NCI-H524 (cell line): ENCODE measurements at places on chromosomes 3 and 15.

DNA sequence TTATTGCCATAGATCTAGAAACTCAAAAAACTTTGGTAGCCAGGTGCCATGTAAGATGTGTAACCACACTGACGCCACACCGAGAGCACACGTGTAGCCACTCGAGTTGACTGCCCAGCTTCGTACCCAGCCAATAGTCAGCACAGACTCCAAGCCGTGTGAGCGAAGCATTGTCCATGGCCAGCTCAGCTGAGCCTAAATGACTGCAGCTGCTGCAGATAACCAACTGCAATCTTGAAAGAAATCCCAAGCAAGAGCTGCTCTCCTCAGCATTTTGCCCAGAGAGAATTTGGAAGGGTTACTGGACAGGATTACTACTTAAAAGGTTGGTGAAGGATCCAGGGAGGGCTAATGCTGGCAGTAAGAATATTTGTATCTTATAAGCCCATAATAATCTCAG, 193.0 kb upstream of the THRB start:
- no peak for DNase-seq

- DNase-seq: peak; percentile 59
Observed at GRCh38 chr15:81155375-81156218, 21.5 kb downstream of the CFAP161 start.

DNA sequence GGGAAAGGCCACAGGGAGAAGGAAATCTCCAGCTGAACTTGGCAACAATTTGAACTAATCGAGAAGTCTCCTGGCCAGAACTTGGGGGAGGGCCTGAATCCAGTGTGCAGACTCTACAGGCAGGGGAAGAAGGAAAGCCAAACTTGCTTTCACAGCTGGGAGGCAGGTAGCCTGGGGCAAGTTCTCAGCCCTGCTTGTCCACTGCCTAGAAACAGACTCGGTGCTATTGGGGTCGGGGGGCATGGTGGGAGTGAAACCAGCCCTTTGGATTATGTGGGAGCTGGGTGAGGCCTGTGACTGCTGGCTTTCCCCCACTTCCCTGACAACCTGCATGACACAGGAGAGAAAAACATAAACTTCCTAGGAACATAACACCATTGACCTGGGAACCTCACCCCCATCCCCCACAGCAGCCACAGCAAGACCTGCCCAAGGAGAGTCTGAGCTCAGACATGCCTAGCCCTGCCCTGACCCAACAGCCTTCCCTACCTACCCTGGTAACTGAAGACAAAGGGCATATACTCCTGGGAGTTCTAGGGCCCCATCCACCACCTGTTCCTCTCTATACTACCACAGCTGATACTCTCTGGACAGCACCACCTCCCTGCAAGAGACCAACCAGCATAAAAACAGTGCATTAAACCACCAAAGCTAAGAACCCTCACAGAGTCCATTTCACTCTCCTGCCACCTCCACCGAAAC, 103.7 kb upstream of the MNS1 start:
- DNase-seq: peak; percentile 36

DNA sequence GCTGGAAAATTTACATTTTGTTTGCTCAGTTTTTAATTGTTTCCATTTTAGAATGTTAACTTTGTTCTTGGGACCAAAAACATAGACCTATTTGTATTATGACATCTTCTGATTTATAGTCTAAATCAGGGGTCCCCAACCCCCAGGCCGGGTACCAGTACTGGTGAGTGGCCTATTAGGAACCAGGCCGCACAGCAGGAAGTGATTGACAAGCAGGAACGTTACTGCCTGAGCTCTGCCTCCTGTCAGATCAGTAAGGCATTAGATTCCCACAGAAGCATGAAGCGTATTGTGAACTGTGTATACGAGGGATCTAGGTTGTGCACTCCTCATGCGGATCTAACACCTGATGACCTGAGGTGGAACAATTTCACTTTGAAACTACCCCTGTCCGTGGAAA, 51.9 kb downstream of the GHSR start:
- DNase-seq: no peak

- no peak for DNase-seq
Observed at GRCh38 chr3:81173514-81173913, 587.9 kb downstream of the GBE1 start.

- peak; percentile 4 for DNase-seq
Observed at GRCh38 chr3:167102071-167102470, 278.0 kb downstream of the ZBBX start.

DNA sequence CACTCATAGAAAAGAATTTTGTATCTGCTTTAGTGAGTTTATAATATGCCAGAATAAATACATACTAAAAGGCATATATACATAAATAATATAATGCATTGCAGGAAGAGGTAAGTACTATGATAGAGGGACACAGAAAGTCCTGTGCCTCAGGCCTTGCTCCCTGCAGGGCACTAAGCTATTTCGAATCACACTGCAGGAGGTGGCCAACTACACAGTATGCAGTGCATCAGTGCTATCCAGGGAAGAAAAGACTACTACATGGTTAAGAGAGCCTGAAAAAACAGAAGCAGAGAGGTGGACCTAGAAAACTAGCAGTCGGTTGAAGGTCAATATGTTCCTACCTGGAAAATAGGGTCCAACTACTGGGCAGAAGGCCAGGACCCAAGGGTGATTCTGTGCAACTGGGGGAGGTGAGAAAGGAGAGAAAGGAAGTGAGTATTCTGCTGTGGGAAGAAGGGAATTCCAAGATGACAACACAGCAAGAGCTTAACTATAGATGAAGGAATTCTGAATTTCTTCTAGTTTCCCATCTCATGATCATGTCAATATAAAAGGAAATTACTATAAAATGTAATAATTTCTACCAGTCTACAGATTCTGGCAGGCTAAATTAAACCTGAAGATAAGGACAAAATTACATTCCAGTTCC, 218.0 kb downstream of the ZBTB20 start:
- DNase-seq: no peak

DNA sequence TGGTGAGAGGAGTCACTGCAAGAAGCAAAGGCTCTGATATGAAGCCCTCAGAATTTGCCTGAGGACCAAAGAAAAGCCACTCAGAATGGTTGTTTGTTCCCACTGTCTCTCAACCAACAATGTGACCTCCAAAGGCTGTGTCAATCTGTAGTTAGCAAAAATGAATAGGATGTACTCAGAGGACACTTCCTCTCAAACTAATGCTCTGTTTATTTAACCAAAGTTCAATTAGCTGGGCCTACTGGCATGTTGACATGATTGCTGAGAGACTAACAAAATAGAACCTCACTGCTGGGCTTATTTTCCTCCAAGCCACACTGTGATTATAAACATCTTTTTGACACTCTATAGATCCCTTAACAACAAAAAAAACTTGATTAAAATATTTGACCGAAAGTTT, 522.5 kb downstream of the OCA2 start:
- no peak for DNase-seq

DNA sequence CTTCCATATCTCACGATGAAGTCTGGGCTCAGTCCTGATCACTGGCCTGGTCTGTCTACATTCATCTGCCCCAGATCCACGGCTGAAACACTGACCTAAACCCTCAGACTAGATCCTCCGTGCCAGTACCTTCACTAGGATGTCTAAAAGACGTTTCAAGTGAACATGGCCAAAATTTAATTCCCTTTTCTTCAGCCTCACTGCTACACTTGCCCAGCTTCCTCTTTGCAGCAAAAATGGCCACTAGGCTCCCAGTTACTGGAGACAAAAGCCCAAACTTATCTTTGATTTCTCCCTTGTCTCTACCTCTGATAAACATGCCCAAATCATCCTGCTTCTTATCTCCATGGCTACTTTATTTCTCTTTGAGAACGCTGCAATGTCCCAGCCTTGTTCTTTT, 1.7 kb downstream of the RASSF1 start:
- DNase-seq: no peak

DNA sequence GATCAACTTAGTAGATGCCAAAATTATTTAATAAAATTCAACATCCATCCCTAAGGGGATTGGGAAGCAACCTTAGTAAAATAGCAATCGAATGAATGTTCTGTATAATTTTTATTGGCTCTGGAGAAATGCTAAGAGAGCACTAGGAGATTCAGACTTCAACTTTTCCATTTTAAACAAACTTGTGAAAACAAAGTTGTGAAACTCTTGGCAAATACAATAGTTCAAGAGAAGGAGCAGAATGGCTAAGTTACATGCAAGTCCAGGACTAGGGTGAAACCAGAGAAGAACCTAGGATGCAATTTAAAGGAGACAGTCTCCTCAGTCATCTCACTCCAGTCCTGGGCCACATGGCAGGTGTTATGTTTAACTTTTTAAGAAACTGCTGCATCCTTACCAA, 16.7 kb upstream of the ZNF280D start:
- no peak for DNase-seq

DNA sequence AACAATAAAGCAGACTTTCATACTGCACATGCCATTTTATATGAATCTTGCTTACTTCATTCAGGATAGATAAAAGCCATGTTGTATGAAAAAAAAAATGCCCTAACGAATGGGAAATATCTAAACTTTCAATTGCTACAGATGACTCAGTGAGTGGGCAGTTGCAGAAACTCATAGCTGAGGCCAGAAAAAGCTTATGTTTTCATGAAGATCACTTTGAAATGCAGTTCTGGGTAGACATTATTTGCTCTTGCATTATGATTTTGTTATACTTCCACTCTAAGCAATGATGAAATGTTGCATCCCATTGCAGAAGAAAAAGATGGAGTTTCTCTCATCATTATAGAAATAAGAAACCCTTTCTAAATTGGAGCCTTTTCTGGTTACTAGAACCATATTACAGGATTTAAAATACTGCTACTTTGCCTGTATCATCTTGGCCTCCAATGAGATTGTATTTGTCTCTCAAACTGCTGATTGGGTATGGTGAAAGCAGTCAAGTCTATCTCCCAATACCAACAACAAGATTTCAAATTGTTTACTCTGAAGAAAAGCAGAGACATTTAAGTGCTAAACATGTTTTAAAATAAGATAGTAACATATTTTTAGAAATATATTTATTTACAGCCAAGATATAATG, 17.0 kb downstream of the PEAK1 start:
- no peak for DNase-seq

DNA sequence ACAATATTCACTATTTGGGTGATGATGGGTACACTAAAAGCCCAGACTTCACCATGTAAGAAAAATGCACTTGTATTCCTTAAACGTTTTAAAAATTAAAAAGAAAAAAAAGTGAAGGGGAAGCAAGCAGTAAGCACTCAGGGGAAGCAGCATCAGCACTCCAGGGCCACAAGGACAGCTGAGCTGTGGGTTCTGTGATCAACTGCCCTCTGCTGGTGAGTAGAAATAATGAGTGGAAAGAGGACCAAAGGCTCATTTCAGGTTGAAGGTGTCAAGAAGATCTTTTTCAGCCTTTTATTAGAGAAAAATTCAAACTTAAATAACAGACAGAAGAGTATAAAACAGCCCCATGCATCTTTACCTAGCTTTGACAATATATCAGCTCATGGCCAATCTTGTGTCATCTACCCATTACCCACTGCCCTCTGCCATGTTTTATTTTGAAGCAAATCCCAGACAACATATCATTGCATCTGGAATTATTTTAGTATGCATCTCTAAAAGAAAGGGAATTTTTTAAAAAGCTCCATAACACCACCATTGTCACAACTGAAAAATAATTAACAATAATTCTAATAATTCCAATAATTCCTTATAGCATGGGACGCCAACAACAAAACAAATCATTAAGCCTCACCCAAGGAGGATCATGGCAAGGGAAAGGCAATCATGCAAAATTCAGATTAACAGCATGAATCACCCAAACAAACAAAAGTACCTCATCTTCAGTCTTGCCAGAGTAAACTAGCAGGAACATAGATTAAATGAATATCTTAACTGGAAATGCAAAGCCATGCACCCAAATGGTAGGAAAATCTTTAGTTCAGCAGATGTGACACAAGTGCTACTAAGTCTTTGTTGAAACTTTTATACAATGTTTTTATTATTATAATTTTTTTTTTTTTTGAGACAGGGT, 42.5 kb downstream of the TAMM41 start:
- no peak for DNase-seq

DNA sequence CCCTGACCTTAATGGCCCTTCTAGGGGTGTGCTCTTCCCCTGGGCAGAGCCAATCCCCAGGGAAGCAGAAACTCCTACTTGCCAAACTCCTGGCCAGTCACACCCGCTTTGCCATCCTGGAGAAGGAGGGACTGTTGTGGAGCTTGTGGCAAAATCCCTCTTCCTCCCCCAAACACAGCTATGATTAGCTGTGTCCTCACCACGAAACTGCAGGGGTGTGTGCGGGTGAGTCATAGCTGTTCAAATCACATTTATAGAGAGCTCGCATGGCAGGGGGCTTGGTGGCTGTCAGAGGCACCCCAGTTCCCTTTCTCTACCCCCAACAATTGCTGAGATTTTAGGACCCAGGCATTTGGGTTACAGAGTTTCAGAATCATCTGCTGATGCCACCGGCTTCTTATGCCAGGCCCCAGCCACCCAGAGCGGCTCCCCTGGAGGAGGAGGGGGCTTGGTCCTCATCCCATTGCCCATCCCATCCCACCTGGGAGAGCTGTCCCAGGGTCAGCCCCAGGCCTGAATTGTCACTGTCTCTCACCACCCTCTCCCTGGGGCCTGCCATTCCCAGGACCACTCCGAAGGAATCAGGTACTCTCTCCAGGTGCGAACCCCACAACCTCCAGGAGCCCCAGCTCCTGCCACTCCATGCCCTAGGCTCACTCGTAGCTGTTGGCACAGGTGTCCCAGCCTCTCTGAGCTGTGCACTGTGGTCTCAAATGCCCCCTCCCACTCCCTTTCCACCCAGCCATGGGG, 28.8 kb upstream of the MAGEF1 start:
- DNase-seq: no peak

GRCh38 chr3:121913305-121913990, 19.2 kb downstream of the SLC15A2 start:
- no peak for DNase-seq

- no peak for DNase-seq
Observed at GRCh38 chr3:124657138-124657537, 73.1 kb upstream of the UMPS start.

- no peak for DNase-seq
Observed at GRCh38 chr15:90268415-90268814, 2.9 kb downstream of the NGRN start.

GRCh38 chr3:104032283-104032682, 1334.4 kb upstream of the ALCAM start:
- no peak for DNase-seq

DNA sequence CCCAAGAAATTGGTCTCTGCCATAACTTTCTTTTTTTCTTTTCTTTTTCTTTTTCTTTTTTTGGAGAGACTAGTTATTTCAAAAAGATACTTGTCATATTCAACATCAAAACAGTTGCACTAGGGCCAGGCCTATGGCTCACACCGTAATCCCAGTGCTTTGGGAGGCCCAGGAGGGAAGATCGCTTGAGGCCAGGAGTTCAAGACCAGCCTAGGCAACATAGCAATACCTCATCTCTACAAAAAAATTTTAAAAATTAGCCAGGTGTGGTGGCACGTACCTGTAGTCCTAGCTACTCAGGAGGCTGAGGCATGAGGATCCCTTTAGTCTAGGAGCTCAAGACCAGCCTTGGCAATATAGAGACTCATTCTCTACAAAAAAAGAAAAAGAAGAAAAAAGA, 49.0 kb upstream of the GNB5 start:
- DNase-seq: no peak

DNA sequence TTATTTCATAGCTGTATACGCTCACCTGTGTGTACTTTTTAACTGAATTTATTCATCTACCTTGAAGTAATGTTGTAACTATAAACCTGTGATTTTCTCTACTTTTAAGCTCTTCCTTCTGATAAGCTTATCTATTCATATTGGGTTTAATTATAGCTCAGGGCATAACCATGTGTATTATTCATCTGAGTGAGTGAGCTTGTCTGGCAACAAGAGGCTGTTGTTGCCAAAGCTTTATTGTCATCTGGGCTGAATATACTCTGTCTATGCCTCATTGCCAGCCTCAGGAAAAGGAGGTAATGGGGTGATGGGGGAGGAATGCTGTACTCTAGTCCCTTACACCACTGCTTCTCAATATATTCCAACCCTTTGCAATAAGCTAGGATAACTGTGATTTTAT, 292.4 kb downstream of the UBE2E2 start:
- DNase-seq: no peak
